AG04450 (cell line): ENCODE measurements at places on chromosomes 7 and 10.

DNA sequence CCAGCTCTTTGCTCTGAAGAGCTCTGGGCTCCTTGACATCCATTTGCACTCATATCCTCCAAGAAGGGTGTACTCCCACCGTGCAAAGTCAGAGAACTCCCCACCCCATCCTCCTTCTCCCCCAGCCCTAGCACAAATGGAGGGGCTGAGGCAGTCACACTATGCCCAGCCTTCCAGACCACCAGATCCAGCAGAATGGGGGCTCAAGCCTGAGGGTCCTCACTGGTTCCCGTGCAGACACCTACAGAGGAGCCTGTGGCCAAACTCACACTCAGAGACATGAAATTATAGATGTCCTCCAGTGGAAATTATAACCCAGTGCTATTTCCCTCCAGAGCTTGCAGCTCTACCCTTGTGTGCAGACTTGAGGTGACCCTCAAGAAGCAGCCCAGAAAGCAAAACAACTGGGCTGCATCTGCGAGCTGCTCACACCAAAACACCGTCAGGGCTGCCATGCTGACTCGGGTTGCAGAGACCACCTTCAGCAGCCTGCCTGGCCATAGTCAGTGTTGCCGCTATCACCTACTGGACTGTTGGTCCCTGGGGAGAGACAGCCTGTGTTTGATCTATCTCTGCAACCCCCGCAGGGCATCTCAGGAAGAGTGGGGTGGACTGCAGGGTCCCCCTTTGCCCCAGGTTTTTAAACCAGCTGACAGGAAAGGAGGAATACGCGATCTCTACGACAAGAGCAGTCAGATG, 7.4 kb downstream of the ZNF488 start:
- no peak for DNase-seq

DNA sequence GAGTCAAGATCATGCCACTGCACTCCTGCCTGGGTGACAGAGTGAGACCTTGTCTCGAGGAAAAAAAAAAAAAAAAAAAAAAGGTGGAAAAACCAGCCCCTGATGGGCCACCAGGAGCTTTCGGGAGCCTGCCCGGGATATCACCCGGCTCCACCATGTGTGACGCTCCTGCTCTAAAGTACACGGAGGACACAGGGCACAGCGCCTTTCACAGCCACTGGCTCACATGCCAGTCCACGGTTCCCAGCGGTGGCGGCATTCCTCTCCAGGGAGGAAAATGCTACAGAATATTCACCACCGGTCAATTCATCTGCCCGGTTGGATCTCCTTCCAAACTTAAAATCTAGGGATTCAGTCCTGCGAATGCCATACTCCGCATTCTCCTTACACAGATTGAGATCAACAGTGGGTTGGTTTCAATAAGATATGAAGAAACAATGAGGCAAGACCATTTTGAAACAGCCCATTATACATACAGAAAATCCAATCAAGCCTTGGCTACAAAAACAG, 81.2 kb downstream of the CTBP2 start:
- DNase-seq = no peak

DNA sequence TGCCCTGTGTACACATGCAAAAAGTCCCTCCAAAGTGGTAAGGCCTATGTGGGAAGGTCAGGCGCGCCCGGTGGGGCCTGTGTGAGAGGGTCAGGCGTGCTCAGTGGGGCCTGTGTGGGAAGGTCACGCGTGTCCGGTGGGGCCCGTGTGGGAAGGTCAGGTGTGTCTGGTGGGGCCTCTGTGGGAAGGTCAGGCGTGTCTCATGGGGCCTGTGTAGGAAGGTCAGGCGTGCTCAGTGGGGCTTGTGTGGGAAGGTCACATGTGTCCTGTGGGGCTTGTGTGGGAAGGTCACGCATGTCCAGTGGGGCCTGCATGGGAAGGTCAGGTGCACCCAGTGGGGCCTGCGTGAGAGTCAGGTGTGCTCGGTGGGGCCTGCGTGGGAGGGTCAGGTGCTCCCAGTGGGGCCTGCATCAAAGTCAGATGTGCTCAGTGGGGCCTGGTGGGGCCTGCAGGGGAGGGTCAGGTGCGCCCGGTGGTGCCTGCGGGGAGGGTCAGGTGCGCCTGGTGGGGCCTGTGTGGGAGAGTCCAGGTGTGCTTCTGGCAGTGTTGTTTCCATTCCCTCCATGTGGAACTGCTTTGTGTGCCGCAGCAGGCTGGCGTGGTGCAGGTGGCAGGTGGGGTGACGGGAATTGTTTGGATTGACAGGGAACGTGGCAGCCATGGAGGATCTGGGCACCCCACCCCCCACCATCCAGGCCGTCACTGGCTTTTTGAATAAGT, 15.4 kb downstream of the LRRC27 start:
- no peak for DNase-seq

DNA sequence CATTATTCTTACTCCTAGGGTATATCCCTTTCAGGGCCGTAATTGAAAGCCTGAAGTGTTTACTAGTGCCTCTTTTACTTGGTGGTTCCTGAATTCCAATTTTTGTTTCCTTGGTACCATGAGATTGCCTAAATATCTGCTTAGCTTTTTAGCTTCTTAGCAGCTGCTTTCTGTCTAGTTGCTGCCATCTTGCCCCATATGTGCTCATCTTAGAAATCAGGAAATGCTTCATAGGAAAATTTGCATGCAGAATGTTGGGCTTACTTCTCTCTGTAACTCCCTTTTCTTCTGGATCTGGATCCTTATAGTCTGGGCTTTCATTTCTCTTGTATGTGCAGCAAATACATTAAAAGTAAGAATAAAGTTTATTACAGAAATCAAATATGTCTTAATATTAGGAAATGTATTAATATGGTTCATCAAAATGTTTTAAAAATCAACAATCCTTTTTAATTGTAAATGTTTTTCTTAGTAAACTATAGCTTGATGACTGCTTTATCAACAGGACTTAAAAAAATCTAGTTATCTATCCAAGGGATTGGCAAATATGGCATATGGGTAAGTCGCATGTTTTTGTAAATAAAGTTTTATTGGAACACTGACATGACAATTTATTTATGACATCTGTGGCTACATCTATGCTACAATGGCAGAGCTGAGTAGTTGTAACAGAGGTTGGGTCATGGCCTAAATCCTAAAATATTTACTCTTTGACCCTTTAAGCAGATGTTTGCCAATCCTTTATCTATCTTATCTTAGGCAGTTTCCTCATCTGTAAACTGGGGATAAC, 73.5 kb upstream of the CDK6 start:
- no peak for DNase-seq

GRCh38 chr7:83870515-83870914, 221.6 kb upstream of the SEMA3E start:
- no peak for DNase-seq

DNA sequence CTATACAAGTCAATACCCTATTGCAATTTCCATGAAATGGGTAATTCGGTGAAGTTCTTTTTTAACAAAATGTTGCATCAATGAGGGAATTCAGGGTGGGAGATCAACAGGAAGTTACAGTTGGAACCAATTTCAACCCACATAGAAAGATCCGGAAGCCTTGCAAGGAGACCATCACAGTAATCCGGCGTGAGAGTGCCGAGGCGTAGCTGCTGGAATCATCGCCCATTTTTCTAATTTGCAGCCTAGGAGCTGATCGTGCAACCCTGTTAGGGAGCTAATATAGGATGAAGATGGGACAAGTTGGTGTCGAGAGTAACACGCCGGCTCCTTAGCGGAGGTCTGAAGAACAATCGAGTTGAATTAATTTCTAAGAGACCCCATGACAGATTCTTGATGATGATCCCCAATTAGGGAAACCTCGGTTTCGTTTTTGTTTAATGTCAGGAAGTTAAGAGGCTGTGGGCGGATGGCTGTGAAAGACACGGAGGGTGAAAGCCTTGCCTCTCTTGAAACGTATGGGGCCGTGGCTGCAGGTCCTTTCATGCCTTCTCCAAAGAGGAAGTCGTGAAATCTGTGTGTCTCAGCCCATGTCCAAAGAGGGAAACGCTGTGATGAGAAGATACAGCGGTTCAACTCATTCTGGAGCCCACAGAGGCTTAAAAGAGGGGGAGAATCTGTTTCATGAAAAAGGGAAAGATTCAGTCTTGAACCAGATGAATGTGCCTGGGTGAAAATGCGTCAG, 51.2 kb upstream of the CARD11 start:
- DNase-seq = no peak

GRCh38 chr7:30694218-30694745, 12.0 kb upstream of the CRHR2 start:
- DNase-seq = no peak

DNA sequence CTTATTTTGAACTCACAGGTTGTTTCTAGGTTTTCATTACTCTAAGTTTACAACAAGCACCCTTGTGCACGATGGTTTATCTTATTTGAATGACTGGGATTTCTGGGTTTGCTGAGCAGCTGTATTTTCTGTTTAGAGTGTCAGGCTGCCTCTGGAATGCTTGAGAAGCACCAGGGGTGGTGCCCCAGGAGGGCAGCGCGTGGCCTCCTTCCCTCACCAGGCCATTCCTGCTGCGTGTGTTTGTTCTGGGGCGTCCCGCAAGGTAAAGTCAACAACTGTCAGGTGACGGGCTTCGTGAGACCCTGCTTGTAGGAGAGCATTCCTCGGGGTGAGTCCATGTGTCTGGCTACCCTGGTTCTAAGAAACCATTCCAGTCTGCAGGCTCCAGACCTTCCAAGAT, 54.9 kb downstream of the FAM171A1 start:
- DNase-seq = no peak
